Breast epithelium (tissue), 4 donors: ENCODE measurements at places on chromosomes 11 and 22. TPM values are rescaled to one million over a fixed set of nuclear protein-coding genes. Genes with fewer than 3 reads are reported as not detected.

CHADL gene
- total RNA-seq: 3.7 TPM

BRD1 gene
- 33.4 TPM for total RNA-seq

CCDC188 gene
- 0.66 TPM for total RNA-seq

MRGPRE gene
- not detected for total RNA-seq

ANGPTL5 gene
- 5.6 TPM for total RNA-seq

NXPE4 gene
- 0.66 TPM for total RNA-seq

TRIM66 gene
- total RNA-seq: 12.7 TPM

SPON1 gene
- total RNA-seq: 133 TPM

TRIM34 gene
- total RNA-seq: 5.9 TPM

SREBF2 gene
- 20.8 TPM for total RNA-seq

MS4A6A gene
- 35.1 TPM for total RNA-seq

MMP13 gene
- not detected for total RNA-seq

MMP12 gene
- total RNA-seq: 3.5 TPM

DNA sequence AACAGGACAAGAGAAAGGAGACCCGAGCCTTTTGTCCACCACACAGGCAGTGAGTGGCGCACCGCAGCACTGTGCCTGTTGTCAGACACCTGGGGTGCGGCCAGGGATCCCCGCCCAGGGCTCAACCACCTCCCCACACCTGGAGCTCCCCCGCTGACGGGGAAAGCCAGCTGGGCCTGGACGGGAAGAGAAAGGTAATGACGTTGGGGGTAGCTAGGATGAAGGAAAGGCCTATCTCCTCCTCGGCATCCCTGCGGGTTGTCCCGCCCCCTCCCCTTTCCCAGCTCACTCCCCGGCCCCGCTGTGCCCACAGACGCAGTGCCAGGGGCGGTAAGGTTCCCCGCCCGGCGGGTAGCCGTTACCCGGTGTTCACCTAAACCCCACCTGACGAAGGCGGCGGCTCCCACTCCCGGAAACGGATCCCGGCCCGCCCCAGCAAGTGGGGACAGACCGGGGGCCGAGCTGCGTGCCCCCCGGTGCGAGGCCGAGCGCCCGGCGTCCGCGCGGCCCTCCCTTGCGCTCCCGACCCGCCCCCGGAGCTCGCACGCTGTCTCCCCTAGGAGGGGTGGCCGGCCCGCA lies 495 bp downstream of the HYOU1 start:
- peaks cover 16% of the 10 kb centered on the region for H3K4me1 ChIP-seq
- no peaks in the 10 kb centered on the region for H3K27me3 ChIP-seq
- H3K4me3 ChIP-seq: peak overlapping the region; percentile 90
- DNase-seq: no peak
- H3K36me3 ChIP-seq: no peaks in the 10 kb centered on the region

- H3K27me3 ChIP-seq: peaks cover 7% of the 10 kb centered on the region
- H3K27ac ChIP-seq: no peak overlapping the region
- no peaks in the 10 kb centered on the region for H3K36me3 ChIP-seq
- H3K4me3 ChIP-seq: peak overlapping the region; percentile 55
Observed at GRCh38 chr22:50599816-50600455, 657 bp upstream of the MAPK8IP2 start.

- no peak overlapping the region for H3K4me3 ChIP-seq
- no peaks in the 10 kb centered on the region for H3K27me3 ChIP-seq
- peaks cover 28% of the 10 kb centered on the region for H3K4me1 ChIP-seq
- peak overlapping the region; percentile 96 for H3K27ac ChIP-seq
Observed at GRCh38 chr22:38177926-38178604, 3.6 kb downstream of the PLA2G6 start.

DNA sequence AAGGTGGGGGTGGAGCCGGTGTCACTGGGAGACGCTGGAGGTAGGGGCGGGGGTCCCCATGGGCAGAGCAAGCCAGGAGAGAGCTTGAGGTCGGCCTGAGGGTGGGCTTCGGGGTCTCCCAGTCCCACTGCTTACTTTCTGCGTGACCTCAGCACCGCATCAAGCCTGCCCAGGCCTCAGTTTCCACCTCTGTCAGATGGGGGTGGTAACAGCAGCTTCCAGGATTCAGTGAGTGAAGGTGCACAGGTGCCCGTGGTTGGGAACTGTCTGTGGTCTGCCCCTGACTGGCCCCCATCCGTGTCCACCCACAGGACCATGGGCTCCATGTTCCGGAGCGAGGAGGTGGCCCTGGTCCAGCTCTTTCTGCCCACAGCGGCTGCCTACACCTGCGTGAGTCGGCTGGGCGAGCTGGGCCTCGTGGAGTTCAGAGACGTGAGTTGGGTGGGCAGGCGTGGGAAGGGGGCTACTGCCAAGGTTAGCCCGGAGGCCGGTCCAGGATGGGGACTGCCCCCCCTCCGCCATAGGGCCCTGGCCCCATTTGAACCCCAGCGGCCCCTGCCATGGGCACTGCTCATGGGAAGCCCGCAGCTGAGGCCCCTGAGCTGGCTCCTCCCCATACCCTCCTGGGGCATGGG lies 2.2 kb downstream of the TCIRG1 start:
- peaks cover 12% of the 10 kb centered on the region for H3K4me1 ChIP-seq
- H3K36me3 ChIP-seq: no peaks in the 10 kb centered on the region
- no peaks in the 10 kb centered on the region for H3K27me3 ChIP-seq
- no peak for DNase-seq

DNA sequence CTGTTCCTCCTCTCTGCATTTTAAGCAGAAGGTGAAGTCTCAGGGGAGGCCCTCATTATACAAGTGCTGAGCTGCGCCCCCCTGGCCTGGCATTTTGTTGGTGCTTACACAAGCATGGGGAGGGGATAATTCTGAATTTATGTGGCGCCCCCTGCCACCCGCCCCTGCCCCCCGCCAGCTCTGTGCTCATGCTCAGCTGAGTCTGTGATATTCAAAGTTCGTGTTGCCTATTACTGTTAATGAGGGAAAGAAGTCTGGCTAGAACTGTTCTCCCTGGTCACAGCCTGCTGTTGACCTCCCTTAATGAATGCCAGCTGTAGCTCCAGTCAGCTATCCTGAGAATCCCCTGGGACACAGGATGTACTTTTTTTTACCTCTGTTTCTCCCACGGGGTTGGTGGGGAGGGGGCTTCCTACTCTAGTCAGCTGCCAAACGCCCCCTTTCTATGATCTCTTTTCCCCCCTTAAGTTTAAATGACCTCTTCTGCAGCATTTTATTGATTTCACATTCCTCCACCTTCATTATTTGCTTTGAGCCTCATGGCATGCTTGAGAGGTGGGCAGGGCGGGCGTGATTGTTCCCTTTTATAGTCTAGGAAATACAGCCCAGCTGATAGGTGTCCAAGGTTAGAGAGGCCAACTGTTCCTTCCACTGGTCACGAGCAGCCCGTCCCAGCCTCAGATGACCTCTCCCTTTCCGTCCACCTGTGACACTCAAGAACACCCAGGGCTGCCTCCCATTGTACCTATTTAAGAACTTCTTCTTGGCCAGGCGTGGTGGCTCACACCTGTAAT lies 12.2 kb downstream of the USP2 start:
- H3K27me3 ChIP-seq: no peaks in the 10 kb centered on the region
- no peak overlapping the region for H3K27ac ChIP-seq
- DNase-seq: no peak
- no peak overlapping the region for H3K4me3 ChIP-seq
- H3K4me1 ChIP-seq: peaks cover 5% of the 10 kb centered on the region

GRCh38 chr11:31702966-31703365 lies 108.2 kb downstream of the PAX6 start:
- DNase-seq: no peak
- no peak overlapping the region for H3K27ac ChIP-seq
- no peaks in the 10 kb centered on the region for H3K36me3 ChIP-seq
- no peaks in the 10 kb centered on the region for H3K27me3 ChIP-seq
- no peak overlapping the region for H3K4me3 ChIP-seq

DNA sequence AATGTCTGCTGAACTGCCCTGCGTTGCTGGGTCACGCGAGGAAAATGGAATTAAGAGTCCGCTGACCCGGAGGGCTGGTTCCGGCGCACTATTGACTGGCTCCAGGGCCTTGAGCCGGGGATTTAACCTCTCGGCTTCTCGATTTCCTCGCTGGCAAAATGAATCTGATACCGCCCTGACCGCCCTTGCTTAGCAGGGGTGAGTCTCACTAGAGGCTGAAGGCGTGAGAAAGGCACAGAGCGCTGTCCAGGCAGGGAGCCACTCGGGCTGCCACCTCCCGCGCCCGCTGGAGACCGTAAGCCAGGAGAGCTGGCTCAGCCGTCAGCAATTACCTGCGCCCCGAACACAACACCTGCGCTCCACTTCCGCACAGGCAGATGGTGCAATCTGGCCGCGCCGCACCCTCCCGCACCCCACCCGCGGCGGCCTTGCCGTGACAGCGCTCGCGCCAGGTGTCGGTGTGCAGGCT lies 65.6 kb downstream of the BUD13 start:
- H3K4me3 ChIP-seq: peak overlapping the region; percentile 28
- H3K36me3 ChIP-seq: no peaks in the 10 kb centered on the region
- H3K27me3 ChIP-seq: no peaks in the 10 kb centered on the region
- H3K4me1 ChIP-seq: no peaks in the 10 kb centered on the region
- H3K27ac ChIP-seq: no peak overlapping the region

GRCh38 chr11:67287355-67288197 lies 1.5 kb upstream of the ANKRD13D start:
- peaks cover 21% of the 10 kb centered on the region for H3K4me1 ChIP-seq
- H3K27ac ChIP-seq: peak overlapping the region; percentile 97
- no peak for DNase-seq
- H3K4me3 ChIP-seq: no peak overlapping the region
- no peaks in the 10 kb centered on the region for H3K27me3 ChIP-seq
- peaks cover 13% of the 10 kb centered on the region for H3K36me3 ChIP-seq

- no peak for DNase-seq
- peak overlapping the region; percentile 66 for H3K27ac ChIP-seq
- H3K4me1 ChIP-seq: no peaks in the 10 kb centered on the region
- no peaks in the 10 kb centered on the region for H3K27me3 ChIP-seq
- H3K36me3 ChIP-seq: no peaks in the 10 kb centered on the region
- no peak overlapping the region for H3K4me3 ChIP-seq
Observed at GRCh38 chr11:118247041-118247440, 5.1 kb downstream of the MPZL3 start.

GRCh38 chr11:74842967-74843366 lies 94.3 kb downstream of the RNF169 start:
- H3K27me3 ChIP-seq: no peaks in the 10 kb centered on the region
- DNase-seq: no peak

- H3K27ac ChIP-seq: no peak overlapping the region
- no peak for DNase-seq
- H3K27me3 ChIP-seq: no peaks in the 10 kb centered on the region
- no peaks in the 10 kb centered on the region for H3K4me1 ChIP-seq
- no peak overlapping the region for H3K4me3 ChIP-seq
- H3K36me3 ChIP-seq: no peaks in the 10 kb centered on the region
Observed at GRCh38 chr11:70866834-70867233, 385.5 kb downstream of the SHANK2 start.

DNA sequence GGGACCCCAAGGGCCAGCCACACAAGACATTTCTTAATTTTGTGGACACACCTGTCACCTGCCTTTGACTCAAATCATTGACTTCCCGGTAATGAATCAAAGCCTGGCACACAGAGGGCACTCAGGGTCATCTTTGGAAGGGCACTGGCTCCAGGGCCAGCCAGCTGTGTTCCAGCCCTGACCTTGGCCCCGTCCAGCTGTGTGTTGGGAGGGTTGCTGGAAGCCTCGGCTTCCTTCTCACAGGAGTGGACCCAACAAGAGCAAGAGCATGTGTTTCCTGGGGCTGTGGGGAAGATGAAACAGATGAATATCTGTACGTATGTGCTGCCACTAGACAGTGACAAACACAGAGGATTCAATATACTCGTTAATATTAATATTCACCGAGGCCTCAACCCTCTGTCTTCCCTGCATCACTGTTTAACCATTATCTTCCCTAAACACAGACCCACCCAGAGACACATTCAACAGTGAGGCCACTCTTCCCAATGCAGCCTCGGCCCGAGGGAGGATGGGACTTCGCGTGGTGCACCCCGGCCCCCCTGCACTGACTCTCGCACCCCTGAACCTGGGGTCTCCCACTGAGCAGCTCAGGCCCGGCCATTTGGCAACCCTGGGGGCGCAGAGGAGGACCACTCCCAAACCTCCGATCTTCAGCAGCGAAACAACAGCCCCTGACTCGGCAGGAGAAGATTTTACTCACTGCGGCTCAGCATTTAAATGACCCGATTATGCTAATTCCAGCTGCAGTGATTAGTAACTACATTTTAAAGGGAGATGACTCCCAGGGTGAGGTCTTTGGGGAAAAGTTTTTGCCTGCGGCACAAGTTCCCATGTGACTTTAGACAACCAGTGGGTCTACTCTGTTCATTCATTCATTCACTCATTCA lies 45.7 kb downstream of the PHF21B start:
- no peak overlapping the region for H3K27ac ChIP-seq
- no peak overlapping the region for H3K4me3 ChIP-seq
- DNase-seq: no peak
- H3K36me3 ChIP-seq: no peaks in the 10 kb centered on the region

DNA sequence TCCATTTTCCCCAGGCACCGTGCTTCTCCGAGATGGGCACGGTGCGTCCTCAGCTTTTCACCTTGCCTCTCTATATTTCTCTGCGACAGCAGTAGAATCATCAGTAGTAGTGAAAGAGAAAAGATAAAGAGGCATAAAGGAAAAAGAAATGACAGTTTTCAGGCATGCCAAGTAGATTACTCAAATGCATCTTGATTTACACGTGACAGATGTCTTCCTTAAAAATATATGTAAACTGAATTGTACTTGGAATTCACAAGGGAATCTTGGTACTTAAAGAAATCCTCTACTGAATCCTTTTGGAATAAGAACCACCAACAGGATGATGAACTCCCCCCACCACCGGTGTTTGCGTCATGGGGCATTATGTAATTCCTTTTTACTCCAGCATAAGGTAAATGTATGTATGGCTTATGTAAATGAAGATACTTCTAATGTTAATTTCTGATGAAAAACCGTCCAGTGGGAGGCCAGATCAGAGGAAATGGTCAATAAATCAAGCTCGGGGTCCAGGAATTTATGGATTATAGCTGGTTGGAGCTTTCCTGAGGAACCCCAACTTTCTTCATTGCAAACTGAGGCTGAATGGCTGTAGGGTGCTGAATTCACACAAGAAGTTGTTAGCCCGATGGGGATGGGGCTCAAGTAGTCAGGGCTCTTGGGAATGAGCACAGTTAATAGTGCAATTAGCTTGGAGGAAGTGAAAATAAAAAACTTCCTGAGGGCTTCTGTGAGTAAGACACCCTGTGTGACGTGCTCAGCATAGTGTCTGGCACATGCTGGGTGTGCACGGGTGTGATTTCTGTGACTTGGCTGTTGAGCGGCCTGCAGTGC lies 630.4 kb downstream of the OPCML start:
- H3K27ac ChIP-seq: no peak overlapping the region
- DNase-seq: no peak
- H3K4me1 ChIP-seq: no peaks in the 10 kb centered on the region
- H3K4me3 ChIP-seq: no peak overlapping the region
- H3K36me3 ChIP-seq: no peaks in the 10 kb centered on the region

DNA sequence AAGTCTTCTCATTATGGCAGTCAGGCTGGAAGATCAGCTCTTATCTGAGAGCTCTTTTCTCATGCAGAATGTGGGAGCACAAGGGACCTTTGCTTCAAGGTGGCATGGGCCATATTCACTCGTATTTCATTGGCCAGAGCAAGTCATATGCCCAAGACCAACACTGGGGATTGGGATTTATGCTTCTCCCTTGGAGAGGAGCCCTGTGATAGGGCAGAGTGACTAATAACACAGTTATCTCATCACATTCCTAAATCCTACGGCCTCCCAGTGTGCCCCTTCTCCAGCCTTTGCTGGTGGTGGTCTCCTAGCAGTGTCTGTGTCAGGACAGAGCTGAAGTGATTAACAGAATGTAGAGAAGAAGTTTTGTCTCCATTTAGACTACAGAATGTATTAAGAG lies 48.6 kb downstream of the SYT9 start:
- H3K36me3 ChIP-seq: no peaks in the 10 kb centered on the region
- no peak for DNase-seq
- H3K4me3 ChIP-seq: no peak overlapping the region

- H3K4me3 ChIP-seq: peak overlapping the region; percentile 83
- peak overlapping the region; percentile 99 for H3K27ac ChIP-seq
- no peaks in the 10 kb centered on the region for H3K27me3 ChIP-seq
- peak; percentile 54 for DNase-seq
- H3K4me1 ChIP-seq: peaks cover 9% of the 10 kb centered on the region
Observed at GRCh38 chr22:46040471-46041465, 63.8 kb upstream of the WNT7B start.
